GM18507 (cell line): ENCODE measurements at places on chromosomes 13 and 19.

DNA sequence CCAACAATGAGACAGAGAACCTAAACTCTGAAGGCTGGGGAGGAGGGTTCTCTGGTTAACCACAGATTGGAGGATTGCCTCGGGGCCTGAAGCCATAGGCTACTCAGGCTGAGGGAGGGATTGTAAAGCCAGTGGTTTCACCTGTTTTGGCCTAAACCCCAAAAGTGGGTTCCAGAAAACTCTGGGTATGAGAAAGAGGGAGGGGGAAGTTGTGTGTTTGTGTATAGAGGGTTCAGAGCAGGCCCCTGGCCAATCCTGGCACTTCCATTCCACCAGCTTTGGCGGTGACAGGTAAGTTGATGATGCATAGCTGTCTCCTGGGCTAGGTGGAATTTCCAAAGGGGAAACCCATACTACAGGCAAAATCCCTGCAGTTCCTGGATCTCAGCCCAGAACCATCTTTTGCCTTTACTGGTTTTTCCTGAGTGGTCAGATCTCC, 13.5 kb upstream of the CCDC97 start:
- DNase-seq: no peak

DNA sequence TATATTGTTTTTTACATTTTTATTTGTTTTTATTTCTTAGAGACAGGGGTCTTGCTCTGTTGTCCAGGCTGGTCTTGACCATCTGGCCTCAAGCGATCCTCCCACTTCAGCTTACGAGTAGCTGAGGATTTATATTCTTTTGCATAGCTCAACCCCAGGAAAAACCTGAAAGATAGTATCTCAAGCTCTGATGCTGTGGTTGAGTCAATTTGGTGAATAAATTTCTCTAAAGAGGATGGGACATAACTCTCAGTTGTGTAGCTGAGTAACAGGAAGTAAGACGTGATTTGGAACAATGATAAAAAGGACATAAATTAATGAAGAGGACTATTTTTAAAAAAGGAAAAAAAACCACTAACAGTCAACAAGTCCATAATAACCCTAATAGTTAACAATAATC, 79.8 kb upstream of the TNFSF11 start:
- DNase-seq: no peak

GRCh38 chr13:29396446-29396845, 199.0 kb downstream of the SLC7A1 start:
- no peak for DNase-seq

GRCh38 chr13:109819874-109820273, 33.5 kb upstream of the IRS2 start:
- no peak for DNase-seq

- DNase-seq: no peak
Observed at GRCh38 chr13:96696389-96696900, 297.8 kb downstream of the OXGR1 start.

DNA sequence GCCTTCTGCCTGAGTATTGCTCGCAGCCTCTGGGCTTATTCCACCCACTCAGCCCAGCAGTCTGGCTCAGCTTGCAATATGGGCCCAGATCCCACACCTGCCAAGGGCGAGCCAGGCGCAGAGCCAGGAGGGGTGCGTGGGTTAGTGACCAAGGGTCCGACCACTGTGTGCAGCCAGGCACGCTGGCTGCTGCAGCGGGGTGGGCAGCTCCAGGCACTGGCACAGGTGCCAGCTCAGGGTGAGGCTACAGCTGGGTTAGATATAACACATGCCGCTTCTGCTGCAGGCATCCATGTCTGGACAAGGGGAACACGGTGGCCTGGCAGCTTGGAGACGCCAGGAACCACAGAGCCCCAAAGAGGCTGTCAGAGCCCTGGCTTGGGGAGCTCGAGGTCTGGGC, 12.6 kb upstream of the URAD start:
- no peak for DNase-seq

- no peak for DNase-seq
Observed at GRCh38 chr19:1384478-1385110, 887 bp downstream of the NDUFS7 start.

DNA sequence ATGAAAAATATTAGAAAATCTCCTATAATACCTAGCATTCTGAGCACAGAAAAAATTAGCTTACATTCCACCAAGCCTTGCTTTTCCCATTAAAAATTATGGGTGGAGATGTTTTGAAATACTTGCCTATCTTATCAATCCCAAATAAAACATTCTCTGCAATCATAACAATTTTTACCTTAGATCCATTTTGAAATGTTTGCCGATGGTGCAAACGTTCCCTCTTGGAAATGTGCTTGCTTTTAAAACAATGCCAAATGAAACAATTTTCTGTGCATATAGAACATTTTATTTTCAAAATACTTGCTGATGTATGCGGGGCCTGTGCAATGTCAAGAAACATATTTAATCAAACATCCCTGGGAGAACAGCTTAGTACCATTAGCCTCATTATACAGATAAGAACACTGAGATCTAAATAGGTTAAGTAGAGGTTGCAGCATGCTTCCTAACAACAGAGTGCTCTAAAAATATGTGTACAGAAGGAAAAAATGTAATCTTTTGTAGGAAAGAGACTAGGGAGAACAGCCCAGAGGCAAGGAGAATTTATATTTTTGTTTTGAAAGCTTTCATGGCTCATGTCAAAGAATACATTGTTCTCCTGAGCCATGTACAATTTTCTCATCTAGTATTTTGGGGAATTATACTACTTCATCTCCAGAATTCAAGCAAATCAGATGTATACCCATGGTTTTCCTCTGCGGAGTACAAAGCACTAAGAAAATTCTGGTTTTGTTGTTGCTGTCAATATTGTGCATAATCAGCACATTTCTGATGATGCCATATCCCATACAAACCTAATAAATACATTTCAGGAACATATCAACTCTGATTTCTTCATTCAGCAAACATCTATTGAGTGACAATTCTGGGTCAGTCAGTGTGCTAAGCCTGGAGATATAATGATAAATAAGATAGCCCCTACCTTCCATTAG, 25.9 kb upstream of the FNDC3A start:
- DNase-seq: no peak

GRCh38 chr13:36358175-36358718, 12.1 kb upstream of the SPART start:
- no peak for DNase-seq

- no peak for DNase-seq
Observed at GRCh38 chr19:45632468-45633196, 6.6 kb downstream of the EML2 start.
